ENCODE measurements at places on chromosomes 4 and X.

- DNase-seq = no peak
These were observed 95.5 kb downstream of the ZNF827 start for GRCh38 chr4:145843148-145843547.

- DNase-seq = no peak
These were observed 334.4 kb downstream of the DHX15 start for GRCh38 chr4:24249972-24250371.

- DNase-seq = no peak
These were observed 73.9 kb downstream of the TRPC5 start for GRCh38 chrX:112008724-112009123.

- DNase-seq = no peak
These were observed 139.2 kb downstream of the PCDH18 start for GRCh38 chr4:137393044-137393443.

- DNase-seq = peak; percentile 2
These were observed 609 bp downstream of the REPS2 start for GRCh38 chrX:16946971-16947562.

GRCh38 chrX:9857575-9858474 is 71.6 kb downstream of the SHROOM2 start:
- no peak for DNase-seq

DNA sequence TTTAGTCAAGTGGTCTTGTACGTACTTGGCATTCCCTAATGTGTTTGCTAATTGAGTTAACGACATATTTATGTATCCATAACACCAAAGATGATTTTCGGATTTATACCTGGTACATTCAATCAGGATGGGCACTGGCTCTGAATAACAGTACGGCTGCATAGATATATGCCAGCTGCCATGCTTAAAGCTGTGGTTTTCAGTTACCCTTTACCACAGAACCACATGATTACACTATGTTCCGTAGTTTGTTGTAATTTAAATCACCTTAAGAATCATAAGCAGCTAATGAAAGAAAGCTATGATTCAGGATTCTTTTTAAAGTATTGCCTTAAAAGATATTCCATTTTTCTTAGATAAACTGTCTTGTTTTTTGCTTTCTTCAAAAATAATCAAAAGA is 53.6 kb downstream of the FIP1L1 start:
- DNase-seq = no peak

DNA sequence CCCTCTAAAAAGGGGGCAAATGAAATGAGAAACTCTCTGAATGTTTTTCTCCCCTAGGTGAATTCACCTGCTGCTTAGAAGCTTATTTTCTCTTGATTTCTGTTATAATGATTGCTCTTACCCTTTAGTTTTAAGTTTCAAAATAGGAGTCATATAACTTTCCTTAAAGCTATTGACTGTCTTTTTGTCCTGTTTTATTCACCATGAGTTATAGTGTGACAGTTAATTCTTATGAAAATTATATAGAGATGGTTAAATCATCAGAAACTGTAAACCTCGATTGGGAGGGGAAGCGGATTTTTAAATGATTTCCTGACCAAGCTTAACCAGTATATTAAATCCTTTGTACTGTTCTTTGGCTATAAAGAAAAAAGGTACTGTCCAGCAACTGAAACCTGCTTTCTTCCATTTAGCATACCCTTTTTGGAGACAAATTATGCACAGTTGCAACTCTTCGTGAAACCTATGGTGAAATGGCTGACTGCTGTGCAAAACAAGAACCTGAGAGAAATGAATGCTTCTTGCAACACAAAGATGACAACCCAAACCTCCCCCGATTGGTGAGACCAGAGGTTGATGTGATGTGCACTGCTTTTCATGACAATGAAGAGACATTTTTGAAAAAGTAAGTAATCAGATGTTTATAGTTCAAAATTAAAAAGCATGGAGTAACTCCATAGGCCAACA is 4.2 kb downstream of the ALB start:
- DNase-seq = no peak

GRCh38 chr4:44988011-44988410 is 261.7 kb upstream of the GNPDA2 start:
- no peak for DNase-seq

DNA sequence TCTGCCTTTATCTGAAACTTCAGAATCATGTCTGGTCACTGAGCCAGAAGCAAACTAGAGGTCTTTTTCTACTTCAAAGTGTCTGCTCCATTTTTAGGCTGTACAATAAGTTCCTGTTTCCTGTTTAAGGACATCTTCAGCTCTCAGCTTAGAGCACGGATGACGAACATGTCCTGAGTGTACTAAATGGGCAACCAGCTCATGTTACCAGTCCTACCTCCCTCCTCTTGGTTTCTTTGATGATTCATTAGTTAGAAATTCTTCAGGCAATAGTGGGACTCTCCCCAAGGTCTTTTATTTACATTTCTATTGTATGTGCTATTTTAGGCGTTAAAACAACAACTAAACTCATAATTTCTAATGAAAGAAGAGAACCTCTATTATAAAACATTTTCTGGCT is 58.0 kb downstream of the ENPEP start:
- DNase-seq = no peak

DNA sequence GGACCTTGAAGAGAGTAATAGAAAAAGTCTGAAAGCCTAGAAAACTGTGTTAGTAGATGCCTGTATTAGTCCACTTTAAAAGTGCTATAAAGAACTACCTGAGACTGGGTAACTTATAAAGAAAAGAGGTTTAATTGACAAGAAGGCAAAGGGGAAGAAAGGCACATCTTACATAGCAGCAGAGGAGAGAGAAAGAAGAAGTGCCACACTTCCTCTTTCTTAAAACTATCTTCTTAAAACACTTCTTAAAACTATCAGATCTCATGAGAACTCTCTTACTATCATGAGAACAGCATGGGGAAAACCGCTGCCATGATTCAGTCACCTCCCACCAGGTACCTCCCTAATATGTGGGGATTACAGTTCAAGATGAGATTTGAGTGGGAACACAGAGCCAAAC is 18.8 kb upstream of the COL25A1 start:
- no peak for DNase-seq

GRCh38 chrX:41480508-41481260 is 33.5 kb downstream of the NYX start:
- no peak for DNase-seq

DNA sequence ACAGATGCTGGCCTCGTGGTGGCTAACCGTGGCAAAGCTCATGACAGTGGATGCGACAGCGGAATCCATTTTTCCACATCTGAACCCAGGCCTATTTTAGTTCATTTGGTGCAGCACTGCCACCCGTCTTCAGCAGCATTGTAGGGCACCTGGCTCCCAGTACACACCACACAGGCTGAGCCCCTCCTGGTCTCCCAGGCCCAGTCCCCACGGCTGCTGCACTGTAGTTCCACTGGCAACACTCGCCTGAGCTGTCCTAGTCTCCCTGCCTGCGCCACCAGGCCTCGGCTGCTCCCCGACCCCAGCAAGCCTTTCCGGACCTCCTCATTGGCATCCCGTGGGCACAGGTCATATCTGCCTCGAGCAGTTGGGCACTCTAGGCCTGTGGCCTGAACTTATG is 76.2 kb downstream of the MTMR1 start:
- DNase-seq = no peak

DNA sequence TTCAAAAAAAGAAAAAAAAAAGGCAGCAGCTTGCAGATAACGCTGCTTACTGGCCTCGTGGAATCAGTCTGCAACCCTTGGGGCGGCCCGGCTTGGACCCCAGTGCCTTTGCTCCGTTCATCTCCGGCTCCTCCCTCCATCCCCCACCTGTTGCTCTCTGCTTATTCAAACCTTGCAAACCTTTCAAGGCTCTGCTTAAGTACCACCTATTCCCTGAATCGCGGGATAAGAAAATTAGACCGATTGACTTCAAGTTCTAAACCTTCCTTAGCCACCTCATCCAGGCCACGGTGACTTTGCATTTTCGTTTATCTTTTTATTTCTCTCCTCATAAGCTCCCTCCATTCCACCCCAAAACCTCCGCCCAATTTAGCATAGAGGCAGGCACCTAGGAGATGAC is 1.4 kb upstream of the PHKA1 start:
- no peak for DNase-seq

DNA sequence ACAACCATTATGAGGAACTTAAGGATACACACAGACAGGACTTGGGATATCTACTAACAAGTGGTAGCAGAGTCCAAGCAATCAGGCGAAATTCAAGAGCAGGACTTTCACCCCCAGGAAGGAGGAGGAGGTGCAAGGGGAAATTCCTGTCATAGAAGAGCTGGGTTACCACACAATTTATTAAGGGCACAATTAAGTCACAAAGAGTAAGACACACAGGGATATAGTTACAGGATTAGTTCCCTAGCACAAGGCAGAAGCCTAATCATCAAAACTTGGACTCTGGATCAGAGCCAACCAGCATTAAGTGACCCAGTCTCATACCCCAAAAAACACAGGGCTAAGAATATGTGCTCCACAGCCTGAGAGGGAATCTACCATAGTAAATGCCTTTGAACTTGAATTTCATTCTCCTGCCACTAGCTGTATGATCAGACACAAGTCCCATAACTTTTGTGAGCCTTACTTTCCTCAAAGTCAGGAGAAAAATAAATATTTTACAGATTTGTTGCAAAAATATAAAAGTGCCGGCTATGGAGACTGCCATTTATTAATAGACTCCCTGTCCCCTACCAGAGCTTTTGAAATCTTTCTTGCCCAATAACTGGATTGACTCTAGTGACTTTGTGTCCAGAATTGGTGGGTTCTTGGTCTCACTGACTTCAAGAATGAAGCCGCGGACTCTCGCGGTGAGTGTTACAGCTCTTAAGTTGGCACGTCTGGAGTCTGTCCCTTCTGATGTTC is 87.0 kb downstream of the SYNPO2 start:
- DNase-seq = no peak

DNA sequence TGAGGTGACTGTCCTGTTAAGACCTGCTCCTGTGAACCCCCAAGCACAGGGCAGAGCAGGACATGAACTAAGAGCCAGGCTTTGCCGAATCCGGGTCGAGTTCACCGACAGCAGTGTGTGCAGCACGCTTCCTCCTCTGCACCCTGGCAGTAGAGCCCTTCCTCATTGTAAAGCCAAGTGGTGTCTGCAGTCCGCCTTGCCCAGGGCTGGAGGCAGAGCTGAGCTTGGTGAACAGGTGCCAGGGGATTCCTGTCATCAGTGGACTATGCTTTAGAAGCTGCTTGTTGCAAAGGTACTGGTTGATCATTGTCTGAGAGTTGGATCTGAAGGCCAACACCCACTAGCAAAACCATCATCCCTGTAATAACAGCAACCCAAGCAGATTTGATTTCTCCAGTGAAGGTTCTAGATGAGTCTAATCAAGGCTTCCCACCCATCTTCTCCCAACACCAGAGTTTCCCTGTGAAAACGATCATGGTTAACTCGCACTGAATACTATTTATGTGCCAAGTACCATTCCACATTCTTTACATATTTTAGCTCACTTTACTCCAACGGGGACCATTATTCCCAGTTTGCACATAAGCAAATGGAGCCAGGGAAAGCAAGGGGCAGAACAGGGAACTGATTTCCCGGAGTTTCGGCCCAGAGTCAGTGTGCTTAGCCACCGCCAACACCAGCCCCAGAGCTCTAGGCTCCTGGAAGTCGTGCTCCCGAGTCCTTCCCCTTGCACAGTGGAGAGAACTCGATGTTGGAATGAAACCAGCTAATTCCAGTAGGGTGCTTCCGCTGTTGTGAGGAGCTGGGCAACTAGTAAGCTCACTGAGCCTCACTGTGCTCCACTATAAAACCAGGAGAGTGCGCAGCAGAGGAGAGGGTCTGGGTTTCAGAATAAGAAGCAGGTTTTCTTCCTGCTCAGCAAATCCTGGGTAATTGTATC is 1.4 kb upstream of the SLC34A2 start:
- DNase-seq = no peak

- no peak for DNase-seq
These were observed 4.0 kb downstream of the WFS1 start for GRCh38 chr4:6273661-6273990.

DNA sequence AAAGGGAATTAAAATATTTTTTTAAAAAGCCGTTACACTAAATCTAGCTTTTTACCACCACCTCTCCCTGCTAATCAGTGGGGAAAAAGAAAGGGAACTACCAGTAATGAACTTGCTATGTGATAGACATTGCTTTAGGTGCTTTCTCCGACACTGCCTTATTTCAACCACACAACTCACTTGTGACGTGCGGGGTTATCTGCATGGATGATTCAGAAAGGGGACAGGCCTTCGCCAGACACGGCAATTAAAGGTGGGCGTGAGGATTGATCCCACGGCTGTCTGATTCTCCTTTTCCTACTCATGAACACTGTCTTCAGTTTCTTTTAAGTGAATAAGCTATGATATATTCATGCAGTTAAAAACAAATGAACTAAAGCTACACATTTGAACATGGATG is 882 bp upstream of the CXCR3 start:
- DNase-seq = peak; percentile 67

DNA sequence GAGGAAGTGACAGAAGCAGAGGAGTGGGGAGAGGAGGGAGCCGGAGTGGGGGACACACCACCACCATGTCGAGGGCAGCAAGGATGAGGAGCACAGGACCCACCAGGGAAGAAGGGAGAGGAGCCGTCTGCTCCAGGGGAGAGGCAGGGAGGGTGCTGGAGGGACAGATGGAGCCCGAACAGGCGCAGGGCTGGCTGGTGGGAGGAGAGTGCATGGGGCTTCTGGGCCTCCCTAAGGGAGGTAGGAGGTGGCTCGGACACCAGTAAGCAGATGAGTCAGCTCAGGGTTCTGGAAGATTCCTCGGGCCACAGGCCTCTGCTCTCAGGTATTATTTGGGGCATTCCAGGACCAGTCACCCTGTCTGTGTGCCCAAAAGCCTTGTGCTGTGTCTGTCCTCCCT is 29.8 kb downstream of the ATP2B3 start:
- DNase-seq = no peak

DNA sequence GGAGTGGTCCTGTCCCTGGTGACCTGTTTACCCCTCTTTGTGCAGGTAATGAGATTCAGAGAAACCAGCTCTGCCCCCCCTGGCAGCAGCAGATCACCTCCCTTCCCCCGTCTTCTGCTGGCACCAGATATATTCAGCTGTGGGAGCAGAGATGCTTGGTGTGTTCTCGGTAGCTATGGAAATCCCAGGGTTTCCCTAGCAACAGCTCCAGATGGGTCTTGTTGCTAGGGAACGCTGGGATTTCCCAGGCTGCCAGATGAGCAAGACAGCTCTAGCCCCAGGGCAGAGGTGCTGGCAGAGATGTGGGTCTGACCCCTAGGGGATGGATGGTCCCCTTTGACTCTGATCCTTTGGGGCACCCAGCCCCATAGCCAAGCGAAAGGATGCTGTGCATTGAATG is 20.2 kb downstream of the CETN2 start:
- no peak for DNase-seq

GRCh38 chrX:31178064-31178768 is 106.4 kb upstream of the FTHL17 start:
- no peak for DNase-seq

DNA sequence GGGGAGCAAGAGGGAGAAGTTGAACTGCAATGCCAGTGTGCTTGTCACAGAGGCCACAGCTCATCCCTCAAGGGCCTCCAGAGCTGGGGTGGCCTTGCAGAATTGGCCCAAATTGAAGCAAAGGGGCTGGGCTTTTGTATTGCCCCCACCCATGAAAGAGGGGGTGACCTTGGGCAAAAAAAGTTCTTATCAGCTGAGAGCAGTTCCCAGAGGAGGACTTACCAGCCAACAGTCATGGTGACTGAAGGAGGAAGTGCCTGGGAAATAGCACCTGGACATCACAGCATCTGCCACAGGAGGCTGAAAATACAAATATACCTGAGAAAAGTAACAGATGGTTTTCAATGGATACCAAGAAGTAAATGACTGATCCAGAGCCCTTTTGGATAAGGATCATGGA is 262.4 kb downstream of the MID1IP1 start:
- no peak for DNase-seq
